Left lung (tissue), 14 donors: ENCODE measurements at places on chromosomes 11 and 22. TPM values are rescaled to one million over a fixed set of nuclear protein-coding genes. Genes with fewer than 3 reads are reported as not detected.

DNA sequence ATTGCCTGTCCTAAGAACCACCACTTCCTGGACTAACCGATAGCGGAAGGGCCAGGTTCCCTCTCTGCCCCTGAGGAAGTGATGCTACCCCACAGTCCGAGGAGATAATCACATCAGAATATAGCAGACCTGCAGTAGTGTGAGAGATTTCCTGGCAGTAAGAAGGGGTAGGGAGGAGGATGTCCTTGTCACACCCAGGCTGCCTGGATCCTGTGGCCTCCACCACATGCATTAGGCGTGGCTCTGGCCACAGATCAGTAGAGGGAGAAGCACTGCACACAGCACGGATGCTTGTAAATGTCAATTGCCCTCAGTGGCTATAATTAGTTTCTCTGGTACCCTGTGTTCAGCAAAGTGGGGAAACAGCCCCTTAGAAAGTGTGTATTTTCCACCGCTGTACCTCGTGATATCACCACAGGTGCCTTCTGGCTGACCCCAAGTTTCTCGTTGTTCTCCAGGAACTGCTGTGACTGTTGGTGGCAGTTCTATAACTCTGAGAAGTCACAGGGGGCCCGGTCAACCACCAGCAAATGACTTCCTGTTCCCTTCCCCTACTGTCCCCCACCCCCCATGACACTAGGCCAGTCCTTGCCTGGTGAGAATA is 61.8 kb downstream of the UBASH3B start:
- H3K4me3 ChIP-seq, result no peak overlapping the region
- no peak for DNase-seq
- no peaks in the 10 kb centered on the region for H3K36me3 ChIP-seq

DNA sequence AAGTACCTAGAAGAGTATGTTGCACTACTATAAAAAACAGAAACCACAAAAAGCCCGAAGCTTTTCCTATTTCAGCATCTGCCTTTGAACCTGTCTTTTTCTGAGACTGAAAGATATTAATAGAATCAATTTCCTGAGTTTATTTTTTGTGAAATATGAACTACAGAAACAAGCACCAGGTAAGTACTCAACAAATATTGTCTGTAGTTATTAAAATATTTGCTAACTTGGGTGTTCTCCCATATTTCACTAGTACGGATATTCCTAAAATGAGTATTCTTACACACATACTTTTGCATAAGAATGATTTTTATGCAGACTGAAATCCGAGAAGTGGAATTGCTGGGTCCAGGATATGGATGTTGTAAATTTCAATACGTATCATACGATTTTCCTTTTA is 188.0 kb downstream of the OR4C45 start:
- H3K27me3 ChIP-seq, result no peaks in the 10 kb centered on the region
- DNase-seq, result no peak
- H3K36me3 ChIP-seq, result no peaks in the 10 kb centered on the region
- H3K4me1 ChIP-seq, result no peaks in the 10 kb centered on the region

DNA sequence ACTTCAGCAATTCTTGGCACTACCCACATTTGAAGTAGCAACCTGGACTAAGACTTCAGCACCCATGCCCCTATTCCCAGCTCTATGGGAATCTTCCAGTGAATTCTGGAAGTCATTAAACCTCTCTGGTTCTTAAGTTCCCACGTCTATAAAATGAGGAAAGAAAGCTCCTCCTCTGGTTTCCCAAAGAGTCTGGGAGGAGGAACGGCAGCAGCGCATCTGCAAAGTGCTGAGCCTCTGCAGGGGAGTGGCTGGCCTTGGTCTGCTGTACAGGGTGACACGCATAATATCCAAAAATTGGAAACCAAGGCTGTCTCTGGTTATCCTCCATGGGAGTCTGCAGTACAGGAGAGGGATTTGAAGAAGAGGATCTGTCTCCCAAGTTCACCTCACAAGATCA is 73.6 kb upstream of the TP53I11 start:
- H3K36me3 ChIP-seq, result no peaks in the 10 kb centered on the region
- H3K27me3 ChIP-seq, result no peaks in the 10 kb centered on the region
- no peak for DNase-seq
- H3K4me3 ChIP-seq, result no peak overlapping the region

CCDC179 gene
- not detected for total RNA-seq

DNA sequence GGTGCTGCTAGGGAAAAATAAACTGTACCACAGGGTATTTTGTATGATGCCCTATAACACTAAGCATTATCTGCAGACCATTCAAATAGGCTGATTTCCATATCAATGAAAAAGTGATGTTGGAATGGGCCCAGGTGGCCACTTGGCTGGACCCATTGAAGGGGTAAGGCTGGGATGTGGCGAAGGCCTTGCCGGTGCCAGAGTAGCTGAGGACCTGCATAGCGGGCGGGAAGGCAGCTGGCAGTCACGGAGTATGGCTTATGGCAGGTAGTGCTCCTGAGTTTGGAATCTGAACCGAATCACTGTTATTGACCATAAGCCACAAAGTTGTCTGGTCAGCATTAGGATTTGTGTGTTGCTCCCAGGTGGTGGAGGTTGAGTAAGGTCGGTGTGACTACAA is 131.0 kb downstream of the MICAL2 start:
- no peaks in the 10 kb centered on the region for H3K27me3 ChIP-seq
- H3K27ac ChIP-seq, result no peak overlapping the region
- peaks cover 65% of the 10 kb centered on the region for H3K36me3 ChIP-seq
- no peak overlapping the region for H3K4me3 ChIP-seq

GRCh38 chr11:77082838-77083565 is 16.2 kb downstream of the CAPN5 start:
- H3K4me1 ChIP-seq, result peaks cover 5% of the 10 kb centered on the region
- no peak overlapping the region for H3K27ac ChIP-seq
- peak; percentile 58 for DNase-seq
- no peaks in the 10 kb centered on the region for H3K36me3 ChIP-seq
- H3K27me3 ChIP-seq, result no peaks in the 10 kb centered on the region

- no peaks in the 10 kb centered on the region for H3K36me3 ChIP-seq
- H3K27me3 ChIP-seq, result no peaks in the 10 kb centered on the region
- H3K4me3 ChIP-seq, result no peak overlapping the region
Observed at GRCh38 chr11:131580476-131580875, 210.1 kb downstream of the NTM start.

GRCh38 chr22:37290737-37291136 is 8.4 kb downstream of the CYTH4 start:
- no peak overlapping the region for H3K4me3 ChIP-seq
- peaks cover 88% of the 10 kb centered on the region for H3K4me1 ChIP-seq
- H3K27ac ChIP-seq, result no peak overlapping the region
- DNase-seq, result no peak
- no peaks in the 10 kb centered on the region for H3K27me3 ChIP-seq

KRTAP5-7 gene
- total RNA-seq, result not detected

DNA sequence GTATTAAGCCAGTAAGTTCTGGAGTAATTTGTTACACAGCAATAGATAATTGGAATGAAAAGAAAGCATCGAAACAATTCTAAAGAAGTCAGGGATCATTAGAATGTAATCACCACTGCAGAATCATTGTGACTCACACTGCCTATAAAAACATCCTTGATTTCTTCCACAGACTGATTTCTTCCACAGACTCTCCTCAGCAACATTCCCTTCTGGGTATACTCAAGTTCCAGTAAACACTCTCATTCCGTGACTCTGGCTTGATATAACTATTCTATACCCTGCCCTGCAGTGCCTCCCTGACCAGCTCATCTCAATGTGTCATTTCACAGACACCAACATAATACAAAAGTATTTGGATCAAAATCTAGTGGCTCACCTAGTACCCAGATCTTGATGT is 120.5 kb downstream of the BBOX1 start:
- DNase-seq, result no peak
- H3K36me3 ChIP-seq, result no peaks in the 10 kb centered on the region
- peaks cover 42% of the 10 kb centered on the region for H3K27me3 ChIP-seq
- H3K27ac ChIP-seq, result no peak overlapping the region

DNA sequence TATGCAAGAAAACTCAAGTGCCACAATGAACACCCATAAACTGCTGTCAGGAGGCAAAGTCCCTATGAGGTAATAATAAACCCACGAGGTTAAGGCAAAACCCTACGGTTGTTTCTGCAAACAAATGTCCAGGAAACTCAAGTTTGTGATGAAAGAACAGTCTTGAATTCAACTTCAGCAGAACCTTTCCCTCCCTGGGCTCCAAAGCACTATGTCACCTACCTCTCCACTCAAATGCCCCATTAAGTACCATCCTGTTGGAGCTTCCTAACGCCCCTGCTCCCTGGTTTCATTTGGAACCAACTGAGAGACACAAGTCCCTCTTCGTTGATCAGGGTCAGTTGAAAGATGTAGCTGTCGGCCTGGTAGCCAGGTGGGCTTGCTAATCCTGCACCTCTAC is 2.6 kb upstream of the C11orf91 start:
- H3K27ac ChIP-seq, result peak overlapping the region; percentile 80
- no peaks in the 10 kb centered on the region for H3K27me3 ChIP-seq
- peaks cover 90% of the 10 kb centered on the region for H3K4me1 ChIP-seq
- no peak overlapping the region for H3K4me3 ChIP-seq
- H3K36me3 ChIP-seq, result peaks cover 24% of the 10 kb centered on the region

EXT2 gene
- total RNA-seq, result 56.4 TPM

GRCh38 chr11:47867823-47868222 is 19.7 kb upstream of the NUP160 start:
- no peaks in the 10 kb centered on the region for H3K27me3 ChIP-seq
- H3K4me1 ChIP-seq, result peaks cover 9% of the 10 kb centered on the region
- no peaks in the 10 kb centered on the region for H3K36me3 ChIP-seq
- no peak for DNase-seq

DNA sequence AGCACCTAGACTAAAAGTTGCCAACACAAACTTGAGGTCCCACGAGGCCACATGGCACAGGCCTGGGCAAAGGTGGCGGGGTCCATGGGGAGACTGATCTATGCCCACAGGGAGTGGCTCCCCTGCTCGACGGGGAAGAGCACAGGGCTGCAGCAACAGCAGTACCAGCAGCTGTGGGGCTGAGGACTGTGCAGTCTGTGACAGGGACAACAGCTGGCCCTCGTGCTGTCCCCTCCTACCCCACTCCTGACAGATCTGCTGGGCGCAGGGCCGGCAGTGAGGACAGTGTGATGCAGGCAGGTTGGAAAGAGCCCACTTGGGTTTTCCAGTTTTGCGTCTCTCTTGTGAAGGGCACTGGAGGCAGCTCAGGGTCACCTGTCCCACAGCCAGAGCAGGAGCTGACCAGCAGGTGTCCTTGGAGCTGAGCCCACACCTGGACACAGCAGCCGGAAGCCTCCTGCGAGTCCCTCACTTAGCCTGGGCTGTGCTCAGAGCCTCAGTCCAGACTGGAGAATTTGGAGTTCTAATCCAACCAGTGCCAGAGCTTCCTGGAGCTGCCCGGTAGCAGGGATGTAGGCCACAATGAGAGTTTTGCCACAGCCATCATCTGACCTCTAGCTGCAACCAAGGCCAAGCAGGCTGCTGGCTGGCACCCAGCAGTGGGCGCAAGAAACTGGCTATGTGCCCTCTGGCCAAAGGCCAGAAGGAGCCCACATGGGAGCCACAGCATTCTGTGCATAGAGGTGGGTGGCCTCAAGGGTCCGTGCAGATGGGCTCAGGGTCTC is 3.6 kb upstream of the GAS2L1 start:
- peaks cover 10% of the 10 kb centered on the region for H3K4me1 ChIP-seq
- H3K4me3 ChIP-seq, result no peak overlapping the region
- peaks cover 29% of the 10 kb centered on the region for H3K27me3 ChIP-seq

DNA sequence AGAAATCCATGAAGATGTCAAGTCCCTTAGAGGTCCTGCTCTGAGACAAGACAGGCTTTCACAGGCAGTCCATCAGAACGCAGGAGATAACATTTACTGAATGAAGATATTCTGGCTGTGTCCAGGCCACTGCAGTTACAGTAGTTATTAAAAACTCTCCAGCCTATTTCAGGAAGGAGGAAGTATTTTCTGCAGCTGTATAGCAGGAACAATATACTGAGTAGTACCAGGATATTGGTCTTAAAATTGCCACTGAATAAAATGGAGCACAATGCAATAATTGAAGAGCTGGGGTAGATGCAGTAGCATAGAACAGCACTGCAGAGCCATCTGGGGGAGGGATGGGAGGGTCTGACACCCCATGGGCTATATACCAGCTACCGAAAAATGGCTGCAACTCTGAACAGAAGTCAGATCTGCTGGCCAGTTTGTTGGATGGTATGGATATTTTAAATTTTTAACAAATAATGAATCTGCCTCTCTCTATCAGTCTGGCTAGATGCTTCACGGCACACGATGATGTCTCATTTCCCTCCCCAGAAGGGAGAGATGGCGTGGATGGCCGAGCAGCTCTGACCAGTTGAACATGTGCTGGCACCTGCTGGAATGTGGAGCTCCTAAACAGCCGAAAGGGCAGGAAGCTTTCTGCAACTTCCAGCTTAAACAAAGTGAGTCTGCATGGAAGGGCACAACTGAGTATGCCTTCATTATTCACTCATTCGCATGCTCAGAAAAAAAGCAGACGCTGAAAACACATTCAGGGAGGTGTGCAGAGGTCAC is 342.1 kb upstream of the SYN3 start:
- H3K4me1 ChIP-seq, result peaks cover 2% of the 10 kb centered on the region
- H3K36me3 ChIP-seq, result no peaks in the 10 kb centered on the region
- H3K27me3 ChIP-seq, result no peaks in the 10 kb centered on the region
- no peak for DNase-seq

DNA sequence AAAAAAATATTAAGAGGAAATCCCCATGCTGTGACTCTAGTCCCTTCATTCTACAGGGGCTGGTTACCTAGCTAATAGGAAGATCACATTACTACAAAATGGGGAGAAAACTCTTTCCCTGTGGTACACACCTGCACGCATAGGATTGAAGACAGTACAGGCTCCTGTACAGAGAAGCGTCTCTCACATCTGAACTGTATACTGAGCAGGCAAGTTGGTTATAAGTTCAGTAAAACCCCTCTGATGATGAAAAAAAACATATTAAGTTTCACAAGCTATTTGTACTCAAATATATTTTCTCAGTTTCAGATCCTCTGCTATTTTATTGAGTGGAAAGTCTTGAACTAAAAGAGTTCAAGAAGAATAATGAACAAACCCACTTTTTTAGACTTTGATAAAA is 156.9 kb upstream of the HSD17B12 start:
- no peaks in the 10 kb centered on the region for H3K27me3 ChIP-seq
- H3K4me3 ChIP-seq, result no peak overlapping the region
- H3K27ac ChIP-seq, result no peak overlapping the region
- no peak for DNase-seq

NXPE4 gene
- total RNA-seq, result not detected

GRCh38 chr11:102168481-102168880 is 58.2 kb downstream of the YAP1 start:
- DNase-seq, result no peak
- no peaks in the 10 kb centered on the region for H3K27me3 ChIP-seq
- H3K27ac ChIP-seq, result no peak overlapping the region
- no peaks in the 10 kb centered on the region for H3K36me3 ChIP-seq
- H3K4me1 ChIP-seq, result no peaks in the 10 kb centered on the region
- H3K4me3 ChIP-seq, result no peak overlapping the region

GRCh38 chr11:13338427-13339069 is 61.0 kb downstream of the BMAL1 start:
- no peaks in the 10 kb centered on the region for H3K27me3 ChIP-seq
- DNase-seq, result no peak
- no peaks in the 10 kb centered on the region for H3K36me3 ChIP-seq
- H3K4me3 ChIP-seq, result no peak overlapping the region
- peaks cover 50% of the 10 kb centered on the region for H3K4me1 ChIP-seq
- peak overlapping the region; percentile 48 for H3K27ac ChIP-seq
